ENCODE measurements at places on chromosomes 11 and 22. TPM values are rescaled to one million over a fixed set of nuclear protein-coding genes. Genes with fewer than 3 reads are reported as not detected.

- no peak for DNase-seq
Measured at GRCh38 chr11:66607126-66607834, 9.2 kb upstream of the RBM14 start.

DNA sequence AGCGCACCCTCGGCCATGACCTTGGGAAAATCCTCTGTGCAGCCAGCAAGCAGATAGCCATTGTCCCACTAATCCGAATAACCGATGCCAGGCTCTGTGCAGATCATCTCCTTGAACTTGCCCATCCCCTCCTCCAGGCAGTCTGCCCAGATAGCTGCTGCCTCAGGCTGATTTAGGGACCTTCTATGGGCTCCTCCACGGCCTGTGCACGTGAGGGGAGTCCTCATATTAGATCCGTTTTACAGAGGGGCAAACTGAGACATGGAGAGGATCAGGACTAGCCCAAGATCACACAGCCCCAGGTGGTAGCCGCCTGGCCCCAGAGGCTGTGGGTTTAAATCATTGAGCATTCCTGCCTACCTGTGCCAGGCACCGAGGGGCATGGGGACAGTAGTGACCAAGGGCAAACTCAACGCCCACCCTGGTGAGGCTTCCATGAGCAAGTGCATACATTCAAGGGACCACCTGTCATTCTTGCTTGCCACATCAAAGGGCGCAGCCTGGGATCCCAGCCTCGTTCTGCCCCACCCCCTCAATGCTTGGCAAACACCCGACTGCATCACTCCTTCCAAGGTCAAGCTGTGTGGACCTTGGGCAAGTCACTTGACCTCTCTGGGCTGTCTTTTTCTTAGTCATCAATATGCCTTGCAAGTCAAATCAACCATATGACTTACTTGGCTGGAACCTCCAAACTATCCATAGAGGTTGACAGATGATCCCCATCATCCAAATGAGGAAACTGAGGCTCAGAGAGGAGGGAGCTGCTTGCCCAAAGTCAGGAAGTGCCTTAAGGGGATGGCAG, 131.6 kb downstream of the MN1 start:
- DNase-seq, result no peak

DNA sequence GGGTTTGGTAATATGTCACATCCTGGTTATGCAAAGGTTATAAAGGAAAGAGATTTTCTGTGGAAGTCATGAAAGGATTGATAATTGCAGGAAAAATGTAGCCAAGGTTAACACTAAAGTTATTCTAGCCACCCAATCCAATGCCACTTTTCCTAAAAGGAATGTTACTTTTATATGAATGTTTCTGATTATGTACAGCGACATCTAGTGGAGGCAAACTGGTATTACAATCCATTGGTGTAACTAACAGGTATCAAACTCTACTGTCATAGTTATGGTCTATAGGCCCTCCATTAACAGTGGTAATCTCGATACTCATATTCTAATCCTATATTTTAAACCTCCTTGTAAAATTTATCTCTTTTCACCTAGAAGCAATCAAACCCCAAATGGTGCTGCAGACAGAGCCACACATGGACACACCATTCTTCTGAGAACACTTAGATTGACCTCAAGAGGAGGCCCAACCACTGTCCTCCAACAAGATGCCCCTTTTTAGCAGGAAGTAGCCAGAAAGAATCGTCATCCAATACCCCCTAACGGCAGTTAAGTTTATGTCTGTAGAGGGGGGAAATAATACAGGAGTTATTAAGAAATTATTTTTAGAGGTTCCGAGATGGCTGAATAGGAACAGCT, 74.9 kb upstream of the RAG2 start:
- DNase-seq, result no peak

DNA sequence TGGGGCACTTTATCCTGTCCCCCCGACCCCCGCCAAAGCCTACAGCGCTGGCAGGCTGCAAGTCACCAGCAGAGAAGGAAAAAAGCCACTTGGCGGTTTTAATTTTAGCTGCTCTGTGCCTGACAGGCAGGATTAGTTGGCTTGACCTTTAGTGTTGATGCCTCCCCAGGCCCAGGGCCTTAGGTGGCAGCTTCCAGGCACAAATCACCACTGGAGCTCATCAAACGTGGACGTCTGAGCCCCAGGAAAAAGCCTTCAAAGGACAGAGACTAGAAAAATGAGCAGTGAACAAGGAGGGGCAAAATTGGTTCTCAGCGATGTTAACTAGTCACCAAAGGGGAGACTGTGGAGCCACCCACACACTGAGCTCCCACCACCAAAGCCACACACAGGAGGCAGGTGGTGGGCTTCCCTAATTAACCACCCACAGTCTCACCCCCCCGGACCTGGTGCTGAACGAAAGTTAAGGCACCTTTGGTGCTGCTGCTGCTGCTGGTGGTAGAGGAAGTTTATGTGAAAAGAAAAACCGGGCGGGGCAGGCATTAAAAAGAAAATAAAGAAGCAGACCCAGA, 4.4 kb upstream of the PYGM start:
- DNase-seq, result no peak

DNA sequence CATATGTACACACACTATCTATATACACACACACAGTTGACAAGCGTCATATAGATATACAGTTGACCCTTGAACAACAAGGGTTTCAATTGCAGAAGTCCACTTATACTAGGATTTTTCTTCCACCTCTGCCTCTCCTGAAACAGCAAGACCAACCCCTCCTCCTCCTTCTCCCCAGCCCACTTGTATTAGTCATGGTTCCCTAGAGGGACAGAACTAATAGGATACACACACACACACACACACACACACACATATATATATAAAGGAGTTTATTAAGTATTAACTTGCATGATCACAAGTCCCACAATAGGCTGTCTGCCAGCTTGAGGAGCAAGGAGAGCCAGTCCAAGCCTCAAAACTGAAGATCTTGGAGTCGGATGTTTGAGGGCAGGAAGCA, 92.9 kb downstream of the DHCR7 start:
- no peak for DNase-seq

- DNase-seq, result no peak
Measured at GRCh38 chr22:47818496-47818895, 1056.0 kb downstream of the TBC1D22A start.

DNA sequence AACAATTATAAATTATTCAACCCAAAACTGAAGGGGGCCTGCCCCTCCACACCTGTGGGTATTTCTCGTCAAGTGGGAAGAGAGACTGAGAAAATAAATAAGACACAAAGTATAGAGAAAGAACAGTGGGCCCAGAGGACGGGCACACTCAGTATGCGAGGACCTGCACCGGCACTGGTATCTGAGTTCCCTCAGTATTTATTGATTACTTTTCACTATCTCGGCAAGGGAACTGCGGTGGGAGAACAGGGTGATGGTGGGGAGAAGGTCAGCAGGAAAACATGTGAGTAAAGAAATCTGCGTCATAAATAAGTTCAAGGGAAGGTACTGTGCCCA, 3.2 kb downstream of the C11orf54 start:
- DNase-seq, result no peak

DNA sequence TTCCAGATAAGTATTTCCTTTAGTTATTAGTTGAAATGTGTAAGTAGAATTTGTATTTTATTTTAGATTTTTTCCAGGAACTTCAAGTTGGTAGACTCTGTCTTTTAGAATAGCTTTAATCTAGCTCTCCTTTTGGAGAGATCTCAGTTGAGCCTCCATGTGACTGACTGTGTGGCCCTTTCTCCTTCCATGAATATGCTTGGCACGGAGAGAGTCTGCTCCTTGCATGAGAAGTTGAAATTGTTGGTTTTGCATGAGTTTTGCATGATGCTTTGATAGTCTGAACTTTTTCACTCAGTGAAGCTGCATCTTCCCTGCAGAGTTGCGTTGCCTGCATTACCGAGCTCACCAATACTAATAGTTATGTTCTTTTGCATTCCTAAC, 32.8 kb upstream of the CTTN start:
- DNase-seq, result no peak

GRCh38 chr22:46537946-46538813, 760 bp upstream of the CELSR1 start:
- DNase-seq, result no peak

- DNase-seq, result peak; percentile 46
Measured at GRCh38 chr22:25362215-25362882, 142.9 kb downstream of the CRYBB2 start.

Gene PRDM10
- 9.5 TPM for polyA plus RNA-seq

Gene SPON1
- 95.6 TPM for polyA plus RNA-seq

Gene LIF
- polyA plus RNA-seq, result 2.1 TPM

Gene NRIP3
- polyA plus RNA-seq, result 3.9 TPM

Gene SCT
- 14.9 TPM for polyA plus RNA-seq

Gene P2RX3
- polyA plus RNA-seq, result 0.28 TPM

Gene BATF2
- 4.3 TPM for polyA plus RNA-seq

Gene HIC2
- 6.7 TPM for polyA plus RNA-seq

Gene GSTT2B
- polyA plus RNA-seq, result 13.2 TPM

All from right lung (tissue), 10 donors.